ENCODE measurements at places on chromosomes 5 and 9. TPM values are rescaled to one million over a fixed set of nuclear protein-coding genes. Genes with fewer than 3 reads are reported as not detected.

GRCh38 chr5:155919126-155919525 is 407.8 kb upstream of the SGCD start:
- DNase-seq, result no peak

DNA sequence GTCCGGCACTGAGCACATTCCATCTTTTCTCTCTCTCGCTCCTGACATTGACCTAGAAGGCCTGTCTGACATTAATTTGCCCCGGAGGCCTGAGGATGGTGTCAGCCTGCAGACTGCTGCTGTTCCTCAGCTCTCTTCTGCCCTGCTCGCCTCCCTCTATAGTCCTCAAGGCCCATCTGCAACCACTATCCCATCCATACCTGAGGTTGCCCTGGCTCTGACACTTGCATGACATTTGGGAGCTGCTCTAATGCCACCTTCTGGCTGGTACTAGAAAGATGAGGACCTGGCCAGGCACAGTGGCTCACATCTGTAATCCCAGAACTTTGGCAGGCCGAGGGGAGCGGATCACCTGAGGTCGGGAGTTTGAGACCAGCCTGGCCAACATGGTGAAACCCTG is 38.6 kb upstream of the GGTA1 start:
- no peak for DNase-seq

SPINK6 gene
- not detected for total RNA-seq

ARID3C gene
- total RNA-seq, result not detected

GRCh38 chr9:135051316-135052038 is 36.0 kb upstream of the OLFM1 start:
- no peak for DNase-seq

DNA sequence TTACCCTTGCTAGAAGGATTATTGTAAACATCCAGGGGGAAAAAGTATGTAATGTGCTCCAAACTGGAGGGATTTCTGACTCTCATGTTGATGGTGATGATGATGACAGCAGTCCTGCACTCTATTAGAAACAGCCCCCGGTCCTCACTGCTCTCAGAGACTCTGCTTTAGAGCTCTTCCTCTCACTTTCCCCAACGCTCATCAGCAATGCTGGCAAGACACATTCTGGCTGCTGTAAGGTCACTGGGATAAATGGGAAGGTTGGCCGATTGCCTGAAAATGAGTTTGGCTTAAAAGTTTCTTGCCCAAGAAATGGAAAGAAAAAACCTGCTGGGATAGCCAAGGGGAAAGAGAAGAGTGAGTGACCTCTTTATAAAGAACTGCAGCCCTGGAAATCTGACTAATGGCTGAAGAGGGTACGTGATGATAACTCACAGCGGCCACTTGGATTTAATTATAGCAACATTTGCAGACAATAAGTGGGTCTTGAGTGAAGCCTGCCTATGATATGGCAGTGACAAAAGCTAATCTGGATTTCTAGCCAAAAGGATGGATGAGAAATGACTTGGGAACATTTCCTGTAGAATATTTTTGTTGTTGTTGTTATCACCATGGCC is 235.8 kb downstream of the TMEM38B start:
- no peak for DNase-seq

DNA sequence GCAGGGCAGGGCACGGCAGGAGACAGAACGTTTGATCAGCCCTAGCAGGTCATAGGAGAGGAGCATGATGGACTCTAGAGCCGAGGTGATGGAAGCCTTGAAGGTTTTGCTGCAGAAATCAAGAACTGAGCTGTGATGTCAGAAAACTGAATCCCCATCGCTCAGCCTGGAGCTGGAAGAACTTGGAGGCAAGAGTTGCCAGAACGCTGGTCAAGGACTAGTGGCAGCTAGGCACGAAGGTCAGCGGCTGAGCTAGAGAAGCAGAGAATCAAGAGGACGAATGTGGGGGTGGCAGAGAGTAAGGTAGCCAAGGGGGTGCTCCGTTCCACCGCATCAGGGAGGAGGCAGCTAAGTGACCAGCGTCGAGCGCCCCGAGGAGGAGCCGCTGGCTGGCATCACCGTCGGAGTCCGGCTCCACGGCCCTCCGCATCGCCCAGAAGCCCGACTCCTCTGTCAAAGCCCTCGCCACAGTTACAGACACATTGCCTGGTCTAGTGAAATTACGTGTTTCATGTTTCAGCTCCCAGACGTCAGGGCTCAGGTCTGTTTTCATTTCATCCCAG is 1.2 kb upstream of the GALNT10 start:
- no peak for DNase-seq

DNA sequence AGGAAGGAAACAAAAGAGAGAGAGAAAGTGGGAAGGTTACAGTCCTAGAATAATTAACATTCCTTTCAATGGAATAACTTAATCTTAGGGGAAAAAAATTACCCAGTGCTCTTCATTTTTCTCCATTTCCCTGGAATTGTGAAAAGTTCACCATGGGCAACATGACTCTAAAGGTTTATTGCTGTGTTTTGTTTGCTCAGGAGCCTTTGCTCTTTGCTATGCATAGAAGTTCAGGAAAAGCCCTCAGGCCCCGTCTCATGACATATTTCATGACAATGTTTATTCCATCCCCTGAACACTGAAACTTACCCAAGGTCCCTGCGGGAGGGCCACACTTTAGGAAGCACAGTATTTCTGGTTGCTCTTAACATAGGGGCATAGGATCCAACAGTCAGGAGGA is 9.8 kb upstream of the CTSL start:
- no peak for DNase-seq

POLK gene
- 14.0 TPM for total RNA-seq

NPR3 gene
- 0.14 TPM for total RNA-seq

- DNase-seq, result no peak
Observed at GRCh38 chr5:93406971-93407401, 174.0 kb downstream of the NR2F1-AS1 start.

PCSK1 gene
- total RNA-seq, result not detected

DNA sequence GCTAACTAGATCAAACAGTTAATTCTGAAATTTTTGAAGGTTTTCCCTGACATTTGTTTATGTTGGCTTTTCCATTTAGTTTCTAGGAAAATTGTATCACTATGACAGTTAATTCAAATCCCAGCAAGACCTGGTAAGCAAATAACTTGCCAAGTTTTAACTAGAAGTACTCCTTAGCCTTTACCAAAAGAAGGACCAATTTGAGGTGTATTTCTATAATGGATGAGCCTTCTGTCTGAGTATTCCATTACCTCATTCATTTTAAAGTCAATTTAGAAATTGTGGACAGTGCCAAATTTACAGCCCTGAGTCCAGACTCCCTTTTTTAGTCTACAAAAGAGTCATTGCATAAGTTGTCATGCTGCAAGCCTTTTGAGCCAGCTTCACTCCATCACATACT is 687.6 kb downstream of the CETN3 start:
- no peak for DNase-seq

- no peak for DNase-seq
Observed at GRCh38 chr5:154038261-154038706, 426 bp downstream of the FAM114A2 start.

Measured in epithelial cell of proximal tubule (primary cell).